ENCODE measurements at places on chromosomes 11 and 22. TPM values are rescaled to one million over a fixed set of nuclear protein-coding genes. Genes with fewer than 3 reads are reported as not detected.

The CHRDL2 gene
- polyA plus RNA-seq: 3.1 TPM

The MAML2 gene
- polyA plus RNA-seq: 2.4 TPM

DNA sequence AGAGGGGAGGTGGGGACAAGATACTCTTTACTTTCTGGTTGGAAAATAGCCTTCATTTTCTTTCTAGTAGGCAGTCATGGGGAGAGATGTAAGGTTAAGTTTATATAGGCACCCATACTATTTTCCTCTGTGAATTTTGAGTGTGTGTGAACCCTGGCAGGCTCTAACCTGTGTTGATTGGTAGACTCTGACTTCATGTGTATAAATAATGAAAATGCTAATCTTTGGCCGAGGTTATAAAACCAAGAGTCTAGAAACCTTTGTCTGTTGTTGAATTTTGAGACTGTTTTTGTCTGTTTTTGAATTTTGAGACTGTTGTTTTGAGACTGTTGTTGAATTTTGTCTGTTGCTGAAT, 14.0 kb downstream of the TRIM44 start:
- no peaks in the 10 kb centered on the region for H3K36me3 ChIP-seq
- H3K27me3 ChIP-seq: no peaks in the 10 kb centered on the region
- H3K4me3 ChIP-seq: no peak overlapping the region
- no peak for DNase-seq

The RAG2 gene
- not detected for polyA plus RNA-seq
